T-helper 17 cell (primary cell): ENCODE measurements at places on chromosomes 5 and 9. TPM values are rescaled to one million over a fixed set of nuclear protein-coding genes. Genes with fewer than 3 reads are reported as not detected.

Gene BRINP1
- not detected for total RNA-seq

Gene SLC45A2
- total RNA-seq: not detected

Gene FLT4
- 1.5 TPM for total RNA-seq

GRCh38 chr5:5295351-5295750 lies 127.1 kb upstream of the ICE1 start:
- DNase-seq: no peak

DNA sequence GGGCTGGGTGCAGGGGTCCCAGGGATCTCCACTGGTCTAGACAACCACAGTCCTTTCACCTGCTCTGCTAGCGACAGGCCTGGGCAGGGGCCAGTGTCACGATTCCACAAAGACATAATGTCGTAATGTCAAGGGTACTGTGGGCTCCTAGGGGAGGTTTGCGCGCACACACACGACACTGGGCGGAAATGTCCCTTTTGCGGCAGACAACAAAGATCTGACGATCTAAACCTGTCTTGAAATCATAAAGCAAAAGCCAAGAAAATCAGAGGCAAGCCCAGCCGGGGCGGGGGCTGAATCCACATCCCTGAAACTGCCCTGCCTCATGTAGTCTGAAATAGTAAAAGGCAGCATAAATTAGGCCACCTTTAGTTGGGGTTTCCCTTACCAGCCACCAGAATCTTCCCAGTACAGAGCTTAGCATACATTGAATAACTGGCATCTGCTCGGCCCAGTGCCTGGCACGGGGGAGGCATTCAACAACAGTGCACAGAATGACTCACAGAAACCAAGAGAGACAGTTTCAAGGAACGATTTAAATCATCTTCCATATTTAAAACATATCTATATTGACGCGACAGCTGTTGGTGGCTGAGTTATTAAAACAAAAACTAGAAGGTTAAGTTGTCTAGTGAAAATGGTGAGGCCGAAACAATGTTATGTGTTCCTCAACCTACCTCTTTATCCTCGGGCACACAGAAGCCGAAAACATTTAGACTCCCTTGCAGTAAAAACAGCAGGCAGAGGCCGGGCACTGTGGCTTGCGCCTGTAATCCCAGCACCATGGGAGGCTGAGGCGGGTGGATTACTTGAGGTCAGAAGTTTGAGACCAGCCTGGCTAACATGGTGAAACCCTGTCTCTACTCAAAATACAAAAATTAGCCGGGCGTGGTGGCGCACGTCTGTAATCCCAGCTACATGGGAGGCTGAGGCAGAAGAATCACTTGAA lies 151.0 kb downstream of the MYO10 start:
- DNase-seq: no peak

GRCh38 chr5:172616730-172617129 lies 24.3 kb upstream of the NEURL1B start:
- no peak for DNase-seq

DNA sequence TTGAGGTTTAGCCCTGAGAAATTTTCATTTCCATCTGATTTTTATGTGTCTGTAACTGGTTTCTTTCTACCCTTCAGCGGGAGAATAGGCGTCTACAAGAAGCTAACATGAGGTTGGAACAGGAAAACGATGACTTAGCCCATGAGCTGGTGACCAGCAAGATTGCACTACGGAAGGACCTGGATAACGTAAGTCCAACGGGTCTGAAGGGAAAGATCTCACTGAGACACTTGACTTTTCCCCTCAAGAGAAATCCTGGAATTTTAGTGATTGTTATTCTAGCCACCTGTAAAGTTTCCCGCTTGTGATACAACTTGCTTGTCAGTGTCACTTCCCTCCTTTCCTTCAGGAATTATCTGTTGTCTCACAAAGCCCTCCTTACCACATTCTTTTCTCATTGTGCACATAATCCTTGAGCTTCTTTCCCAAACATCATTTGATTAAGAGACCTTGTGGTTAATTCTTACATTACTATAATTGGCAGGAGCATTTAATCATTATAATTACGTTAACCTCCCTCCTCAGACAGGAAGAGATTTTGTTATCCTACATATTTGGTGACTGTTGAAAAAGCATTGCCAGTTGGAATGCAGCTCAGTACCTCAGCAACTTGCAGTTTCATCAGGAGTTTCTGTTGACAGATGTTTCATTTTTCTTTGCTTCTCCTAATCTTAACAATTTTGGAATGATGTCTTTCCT lies 56.9 kb downstream of the GPR21 start:
- DNase-seq: no peak
